ENCODE measurements at places on chromosomes 3 and 15.

DNA sequence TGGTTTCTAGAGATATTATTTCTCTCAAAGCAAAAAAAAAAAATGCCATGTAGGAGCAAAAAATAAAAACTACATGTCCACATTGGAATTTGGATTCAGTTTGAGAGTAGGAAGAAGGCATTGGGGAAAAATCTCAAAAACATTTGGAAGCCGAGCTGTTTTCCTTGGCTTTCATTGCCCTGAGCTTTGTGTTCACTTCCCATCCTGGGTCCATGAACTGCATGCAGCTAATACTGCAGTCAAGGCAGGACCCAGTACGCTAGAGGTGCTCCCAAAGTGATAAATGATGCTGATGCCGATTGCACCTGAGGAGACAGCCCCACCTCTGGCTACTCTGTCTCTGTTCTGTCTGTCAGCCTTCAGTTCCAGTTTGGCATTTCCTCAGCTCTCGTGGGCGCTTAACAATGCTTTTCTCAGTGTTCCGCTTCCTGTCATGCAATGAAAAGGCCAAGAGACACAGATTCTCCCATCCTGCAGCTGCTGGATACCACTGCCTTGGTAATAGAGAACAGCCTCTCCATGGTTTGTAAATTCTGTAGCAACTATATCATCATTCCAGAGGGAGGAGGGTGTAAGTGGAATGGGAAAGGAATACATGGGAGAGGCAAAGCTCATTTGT is 181.8 kb downstream of the RYR3 start:
- DNase-seq: no peak

GRCh38 chr3:120416868-120417267 is 33.9 kb downstream of the FSTL1 start:
- no peak for DNase-seq

DNA sequence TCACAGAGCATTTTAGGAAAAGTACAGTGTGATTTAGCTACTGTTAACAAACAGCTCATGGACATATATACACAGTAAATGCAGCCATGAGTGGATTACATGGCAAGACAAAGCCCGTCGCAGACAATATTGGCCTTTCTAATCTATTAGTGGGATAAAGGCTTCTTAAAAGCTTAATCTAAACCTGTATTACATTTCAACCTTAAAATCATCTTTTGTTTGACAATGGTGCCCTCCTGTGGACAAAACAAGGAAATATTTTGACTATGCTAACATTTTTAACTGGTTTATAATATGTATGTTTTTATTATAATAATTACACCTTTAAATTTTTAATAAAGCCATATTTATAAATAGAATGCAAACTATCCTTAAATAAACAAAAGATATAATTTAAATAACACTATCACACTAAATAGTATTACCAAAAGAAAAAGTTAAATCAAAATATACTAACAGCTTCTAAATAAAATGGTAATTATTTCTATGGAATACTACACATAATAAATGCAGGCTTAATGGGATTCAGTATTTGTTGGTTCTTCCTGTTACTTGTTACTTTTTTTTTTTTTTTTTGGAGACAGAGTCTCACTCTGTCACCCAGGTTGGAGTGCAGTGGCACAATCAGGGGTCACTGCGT is 38.6 kb downstream of the TAFA4 start:
- DNase-seq: peak; percentile 66

- no peak for DNase-seq
These were observed 156.3 kb downstream of the KBTBD8 start for GRCh38 chr3:67154429-67154828.

- no peak for DNase-seq
These were observed 78.9 kb upstream of the TRIM42 start for GRCh38 chr3:140599009-140599408.

- DNase-seq: no peak
These were observed 250.0 kb upstream of the PDZRN3 start for GRCh38 chr3:73874606-73875369.

- DNase-seq: no peak
These were observed 3.6 kb downstream of the RAD18 start for GRCh38 chr3:8959668-8960067.

DNA sequence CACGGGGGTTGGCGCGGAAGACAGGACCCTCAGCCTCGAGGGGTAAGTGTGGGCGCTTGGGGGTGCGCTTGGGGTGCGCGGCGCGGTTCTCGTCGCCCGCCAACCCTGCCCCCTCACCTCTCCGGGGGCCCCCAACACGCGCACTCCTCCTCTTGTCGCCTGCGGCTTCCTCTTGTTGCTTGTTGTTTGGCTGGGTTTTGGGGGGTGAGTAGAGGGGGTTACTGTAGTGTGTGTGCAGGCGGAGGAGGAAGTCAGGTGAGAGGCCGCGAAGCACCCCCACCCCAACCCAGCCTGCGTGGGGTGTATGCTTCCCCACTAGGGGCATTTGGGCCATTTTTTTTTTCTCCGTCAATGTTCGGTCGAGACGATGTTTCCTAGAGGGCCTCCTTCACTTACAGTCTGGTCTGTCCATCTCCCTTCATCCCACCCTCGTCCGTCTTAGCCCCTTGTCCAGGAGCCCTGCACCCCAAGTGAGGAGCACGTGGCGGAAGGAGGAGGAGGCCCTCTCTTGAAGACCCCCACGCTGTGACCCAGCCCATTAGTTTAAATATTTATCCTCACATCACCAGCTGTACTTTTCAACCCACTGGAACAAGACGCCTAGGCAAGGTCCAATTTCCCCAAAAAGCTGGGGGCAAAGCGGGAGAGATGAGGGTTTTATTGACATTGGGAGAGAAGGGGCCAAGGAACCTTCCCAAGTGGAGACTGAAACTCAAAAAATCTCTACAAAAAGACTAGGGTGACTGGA is 20.4 kb upstream of the SATB1 start:
- DNase-seq: no peak

DNA sequence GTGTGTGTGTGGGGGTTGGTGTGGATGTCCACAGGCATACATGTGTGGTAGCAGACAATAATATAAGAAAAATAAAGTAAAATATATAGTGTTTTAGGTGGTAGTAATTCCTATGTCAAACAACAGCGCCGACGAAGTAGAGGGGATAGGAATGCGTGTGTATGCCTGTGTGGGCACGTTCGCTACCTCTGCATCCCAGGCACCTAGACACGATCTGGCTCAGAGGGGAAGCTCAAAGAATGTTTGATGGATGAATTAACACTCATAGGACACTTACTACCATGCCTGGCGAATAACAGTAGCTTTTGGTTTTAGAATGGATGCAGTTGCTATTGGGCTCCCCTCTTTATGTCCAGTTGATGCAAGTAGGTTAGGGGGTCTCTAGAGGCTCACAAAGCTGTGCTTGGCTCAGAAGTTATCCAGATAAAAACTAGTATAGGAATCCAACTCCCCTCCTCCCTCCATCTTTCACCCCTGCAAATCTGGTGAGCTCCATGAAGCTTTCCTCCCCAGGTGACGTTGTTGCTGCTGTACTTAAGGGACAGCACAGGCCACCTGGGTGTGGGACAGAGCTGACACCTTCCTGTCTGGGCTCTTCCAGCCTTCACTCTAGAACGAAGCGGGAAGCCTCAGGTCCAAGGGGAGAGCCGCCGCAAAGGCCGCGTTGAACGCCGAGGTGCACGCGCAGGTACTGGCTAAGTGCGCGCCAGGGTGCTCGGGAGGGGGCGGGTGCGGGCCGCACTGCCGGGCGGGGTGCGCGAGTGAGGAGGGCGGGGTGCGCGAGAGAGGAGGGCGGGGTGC is 192.6 kb upstream of the LYSMD4 start:
- DNase-seq: peak; percentile 6

GRCh38 chr3:169722724-169723123 is 42.1 kb downstream of the TERC start:
- no peak for DNase-seq

DNA sequence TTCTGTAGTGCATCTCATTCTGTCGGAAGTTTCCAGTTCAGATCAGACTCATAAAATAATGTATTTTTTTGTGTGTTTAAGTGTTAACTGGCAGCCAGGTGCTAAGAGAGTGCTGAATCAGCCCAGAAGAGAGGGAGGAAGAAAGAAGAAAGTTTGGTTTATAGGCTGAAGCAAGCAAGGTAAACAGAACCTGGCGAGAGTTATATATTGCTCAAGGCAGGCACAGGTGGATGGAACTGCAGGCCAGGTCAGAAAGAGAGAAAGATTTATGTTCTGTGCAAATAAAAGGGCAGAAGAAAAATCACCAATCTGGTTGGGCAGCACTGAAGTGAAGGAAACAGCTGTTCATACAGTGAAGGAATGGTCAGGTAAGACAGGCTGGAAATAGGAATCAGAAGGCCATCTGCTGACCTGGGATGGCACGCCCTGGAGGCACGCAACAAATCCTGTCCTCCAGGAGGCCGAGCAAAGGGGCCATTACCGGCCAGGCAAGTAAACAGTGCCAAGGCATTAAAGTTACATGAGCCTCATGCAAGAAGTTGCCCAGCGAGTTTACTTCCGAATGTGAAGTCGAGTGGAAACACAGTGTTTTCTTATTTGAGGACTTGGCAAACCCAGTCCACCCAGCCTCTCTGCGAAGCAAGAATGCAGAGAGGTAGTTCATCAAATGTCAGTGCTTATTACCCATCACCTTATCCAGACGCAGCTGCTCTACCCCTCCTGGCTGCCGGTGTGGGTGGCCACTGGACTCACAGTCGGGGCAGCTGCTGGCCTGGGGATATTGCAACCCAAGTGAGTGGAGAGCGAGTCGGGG is 309.8 kb downstream of the VPS13C start:
- DNase-seq: no peak

- no peak for DNase-seq
These were observed 471.4 kb downstream of the RAP2B start for GRCh38 chr3:153633407-153633806.

- DNase-seq: no peak
These were observed 189.2 kb upstream of the LINGO1 start for GRCh38 chr15:77821959-77822256.

DNA sequence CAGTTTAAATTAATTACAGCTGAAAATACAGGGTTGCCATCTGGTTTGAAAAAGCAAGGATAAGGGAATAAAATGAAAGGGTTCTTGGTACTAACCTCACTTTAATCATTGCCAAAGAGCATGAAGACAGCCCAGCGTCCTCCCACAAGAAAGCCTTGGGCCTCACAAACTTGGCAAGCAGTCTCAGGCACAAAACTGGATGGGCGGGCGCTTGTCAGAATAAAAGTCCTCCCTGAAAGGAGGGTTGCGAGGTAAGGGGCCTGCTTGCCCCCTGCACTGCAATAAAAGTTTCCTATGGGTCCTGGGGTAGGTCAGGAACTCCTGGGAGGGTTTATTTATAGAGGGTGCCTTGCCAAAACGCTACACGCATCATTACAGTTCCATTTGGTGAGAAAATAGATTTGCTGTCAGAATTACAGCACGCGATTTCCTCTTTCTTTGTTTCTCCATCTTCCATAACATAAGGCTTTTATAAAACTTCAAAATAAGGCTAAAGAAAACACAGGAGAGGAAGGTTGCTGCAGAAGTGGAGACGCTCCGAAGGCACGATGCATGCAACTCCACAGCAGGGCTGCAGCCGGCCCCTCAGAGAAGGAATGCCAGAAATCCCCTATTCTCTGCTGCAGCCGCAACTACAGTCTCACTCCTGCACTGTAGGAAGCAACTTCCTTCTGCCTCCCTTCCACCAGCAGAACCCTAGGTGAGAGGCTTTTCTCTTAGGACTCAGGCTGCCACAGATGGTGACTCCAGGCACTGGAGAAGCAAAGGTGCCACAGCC is 61.3 kb downstream of the VGLL4 start:
- DNase-seq: peak; percentile 90

- no peak for DNase-seq
These were observed 31.0 kb upstream of the KLHL6 start for GRCh38 chr3:183586477-183586876.

DNA sequence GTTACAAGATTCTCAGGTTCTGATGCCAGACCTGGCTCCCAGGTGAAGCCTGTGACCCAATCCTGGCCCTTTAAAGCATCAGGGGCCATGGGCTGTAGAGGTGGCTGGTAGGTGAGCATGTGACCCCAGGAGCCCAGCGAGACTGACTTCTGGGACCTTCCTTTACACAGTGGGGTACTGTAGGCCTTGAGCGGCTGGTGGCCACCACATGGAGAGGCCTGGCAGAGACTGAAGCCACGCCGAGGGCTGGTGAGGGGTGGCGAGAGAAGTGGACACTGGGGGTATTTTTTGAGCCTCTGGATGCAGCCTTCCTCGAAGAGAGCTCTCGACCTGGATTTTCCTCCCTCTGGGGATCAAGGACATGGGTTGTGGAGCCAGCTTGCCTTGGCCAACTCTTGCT is 71.2 kb upstream of the ITGA11 start:
- DNase-seq: no peak

DNA sequence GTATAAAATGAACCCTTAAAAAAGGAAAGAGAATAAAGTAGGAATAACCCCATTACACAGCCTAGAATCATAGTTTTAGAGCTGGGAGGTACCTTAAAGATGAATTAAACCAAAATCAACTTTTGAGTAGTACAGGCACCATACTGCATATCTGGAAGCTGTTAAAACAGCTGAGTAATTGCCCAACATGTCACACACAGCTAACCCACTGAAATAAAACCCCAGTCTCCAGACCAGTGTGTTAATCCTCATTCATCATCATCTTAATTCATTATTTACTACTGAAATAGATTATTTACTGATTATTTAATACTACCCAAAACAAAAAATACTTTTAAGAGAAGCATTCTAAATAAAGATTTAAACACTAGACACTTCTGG is 52.8 kb downstream of the GPR160 start:
- peak; percentile 11 for DNase-seq

DNA sequence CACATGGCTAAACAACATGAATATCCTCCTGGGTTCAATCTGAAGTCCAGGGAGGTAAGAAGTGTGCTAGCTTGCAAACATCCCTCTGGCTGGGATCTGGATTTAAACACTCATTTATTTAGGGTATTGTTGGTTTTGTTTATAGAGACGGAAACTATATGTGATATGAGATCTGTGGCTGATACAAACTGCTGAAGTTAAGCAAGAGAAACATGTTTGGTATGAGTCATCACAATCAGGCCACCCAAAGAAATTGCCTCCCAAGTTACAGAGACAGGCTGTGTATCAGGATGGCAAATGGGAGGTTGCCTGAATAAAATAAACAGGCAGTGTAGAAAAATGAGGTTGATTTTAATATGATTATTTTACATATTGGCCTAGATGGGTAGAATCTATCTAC is 562.1 kb downstream of the IGSF11 start:
- no peak for DNase-seq

GRCh38 chr3:85100316-85100715 is 141.5 kb downstream of the CADM2 start:
- no peak for DNase-seq

GRCh38 chr3:190366133-190366532 is 21.8 kb upstream of the CLDN16 start:
- DNase-seq: no peak

- DNase-seq: no peak
These were observed 2.3 kb upstream of the OR4F6 start for GRCh38 chr15:101801048-101801447.

DNA sequence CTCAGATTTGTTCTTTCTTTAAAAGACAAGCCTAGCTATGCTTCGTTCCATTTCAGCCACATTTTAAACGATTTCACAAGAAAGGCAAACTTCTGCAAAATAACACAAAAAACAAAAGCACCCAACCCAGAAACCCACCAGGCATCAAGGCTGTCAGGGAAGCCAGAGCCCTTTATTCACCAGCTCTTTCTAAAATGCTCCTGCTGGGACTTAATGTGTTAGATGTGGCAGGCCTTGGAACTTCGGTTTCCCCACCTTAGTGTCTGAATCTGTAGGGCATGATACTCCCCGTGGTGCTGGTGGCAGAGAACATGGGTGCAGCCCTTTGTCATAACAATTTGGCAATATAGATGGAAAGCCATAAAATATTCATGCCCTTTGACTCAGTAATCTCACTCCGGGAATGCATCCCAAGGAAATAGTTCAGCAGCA is 56.8 kb upstream of the LCTL start:
- DNase-seq: no peak

- peak; percentile 94 for DNase-seq
These were observed 122.6 kb downstream of the CADM2 start for GRCh38 chr3:85081191-85081906.

All from choroid plexus epithelial cell (primary cell).